Stimulated activated naive CD8-positive, alpha-beta T cell treated with anti-CD3 and anti-CD28 coated beads, Interleukin-15, Interleukin-2, amounts not matched to agents 100 U/mL and 50 U/mL, for 24 hours (primary cell): ENCODE measurements at places on chromosomes 6 and 20.

DNA sequence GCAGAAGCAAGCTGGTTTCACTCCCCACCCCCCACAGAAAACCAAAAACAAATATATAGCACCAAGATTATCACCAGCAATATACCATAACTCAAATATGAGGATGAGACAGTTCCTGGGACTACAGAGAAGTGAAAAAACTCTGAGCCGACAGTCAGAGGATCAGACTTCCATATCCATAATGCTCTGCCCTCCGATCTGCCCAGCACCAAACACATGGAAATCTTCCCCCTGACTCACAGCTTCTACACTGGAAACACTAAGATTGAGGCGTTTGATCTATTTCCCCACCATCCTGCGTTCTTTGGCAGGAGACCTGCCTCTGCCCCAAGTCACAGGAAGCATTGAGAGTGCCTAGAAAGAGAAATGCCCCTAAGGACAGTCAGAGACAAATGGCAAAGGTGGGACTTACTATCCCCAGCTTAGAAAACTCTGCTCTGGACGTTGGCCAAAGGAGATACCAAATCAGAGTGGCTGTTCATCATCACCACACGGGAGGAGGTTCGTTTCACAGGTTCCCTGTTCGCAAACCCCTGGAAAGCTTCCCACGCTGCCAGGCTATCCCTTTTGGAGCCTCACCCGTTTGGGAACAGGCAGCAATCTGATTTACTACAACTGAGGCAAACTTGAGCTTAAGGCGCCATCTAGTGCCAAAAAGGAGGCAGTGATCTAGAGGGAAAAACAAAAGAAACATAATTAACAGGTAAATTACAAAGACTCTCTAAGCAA lies 48.7 kb upstream of the SRSF6 start:
- DNase-seq = no peak

DNA sequence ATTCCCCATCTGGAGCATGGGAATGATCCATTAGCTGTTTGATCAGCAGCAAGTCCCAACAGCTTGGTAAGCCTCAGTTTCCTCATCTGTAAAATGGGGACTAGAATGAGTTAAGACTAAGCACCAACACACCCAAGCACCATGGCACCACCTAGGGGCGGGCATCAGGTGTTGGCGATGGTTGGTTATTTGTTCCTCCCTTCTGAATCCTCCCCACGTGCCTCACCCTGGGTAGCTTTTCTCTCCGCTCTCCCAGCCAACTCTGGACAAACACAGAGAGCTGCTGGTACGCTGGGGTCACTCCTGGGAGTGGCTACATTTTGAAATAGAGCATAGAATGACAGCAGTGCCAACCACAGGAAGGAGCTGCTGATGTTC lies 13.3 kb upstream of the ITPR3 start:
- peak; percentile 50 for DNase-seq

GRCh38 chr6:116277124-116277523 lies 2.6 kb downstream of the TSPYL1 start:
- DNase-seq = no peak

- DNase-seq = no peak
These were observed 18.3 kb downstream of the INSM1 start for GRCh38 chr20:20386192-20386591.

DNA sequence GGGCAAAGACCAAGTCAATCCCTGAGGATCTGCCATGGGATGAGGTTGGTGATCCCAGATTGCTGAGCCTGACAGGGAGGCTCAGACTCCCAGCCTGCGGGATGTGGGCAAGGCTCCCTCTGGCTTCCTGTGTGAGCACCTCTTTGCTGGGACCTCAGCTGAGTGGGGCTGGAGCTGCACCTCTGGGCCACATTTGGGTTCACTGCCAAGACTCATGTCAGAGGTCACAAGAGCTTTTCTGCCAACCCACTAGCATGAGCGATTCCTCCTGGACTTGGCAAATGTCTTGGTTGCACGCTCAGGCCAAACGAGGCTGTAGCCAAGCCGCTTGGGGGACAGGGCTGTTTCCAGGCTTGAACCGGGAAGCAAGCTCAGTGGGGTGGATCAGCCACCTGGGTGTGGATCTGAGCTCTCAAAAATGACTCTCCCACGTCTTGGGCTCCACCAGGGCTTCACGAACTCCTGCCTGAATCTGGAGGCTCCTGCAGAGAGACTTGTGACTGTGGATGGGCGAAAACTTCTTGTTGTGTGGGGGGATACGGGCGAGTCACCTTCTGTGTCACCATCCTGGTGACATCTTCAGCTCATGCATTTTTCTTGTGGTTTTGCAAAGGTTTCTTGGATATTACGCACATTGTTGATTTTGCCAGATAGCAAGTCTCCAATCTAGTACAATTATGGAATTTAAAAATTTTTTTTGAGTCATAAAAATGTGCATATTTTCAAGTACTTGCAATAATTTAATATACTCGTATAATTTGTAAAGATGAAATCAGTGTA lies 359.5 kb downstream of the CDH4 start:
- no peak for DNase-seq

- DNase-seq = no peak
These were observed 166.0 kb downstream of the DLL1 start for GRCh38 chr6:170124836-170125235.

DNA sequence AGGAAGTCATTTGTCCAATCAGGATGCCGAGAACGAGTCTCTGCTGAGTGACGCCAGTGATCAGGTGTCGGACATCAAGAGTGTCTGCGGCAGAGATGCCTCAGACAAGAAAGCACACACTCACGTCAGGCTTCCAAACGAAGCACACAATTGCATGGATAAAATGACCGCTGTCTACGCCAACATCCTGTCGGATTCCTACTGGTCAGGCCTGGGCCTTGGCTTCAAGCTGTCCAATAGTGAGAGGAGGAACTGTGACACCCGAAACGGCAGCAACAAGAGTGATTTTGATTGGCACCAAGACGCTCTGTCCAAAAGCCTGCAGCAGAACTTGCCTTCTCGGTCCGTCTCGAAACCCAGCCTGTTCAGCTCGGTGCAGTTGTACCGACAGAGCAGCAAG lies 281.5 kb downstream of the TSHZ2 start:
- DNase-seq = no peak

DNA sequence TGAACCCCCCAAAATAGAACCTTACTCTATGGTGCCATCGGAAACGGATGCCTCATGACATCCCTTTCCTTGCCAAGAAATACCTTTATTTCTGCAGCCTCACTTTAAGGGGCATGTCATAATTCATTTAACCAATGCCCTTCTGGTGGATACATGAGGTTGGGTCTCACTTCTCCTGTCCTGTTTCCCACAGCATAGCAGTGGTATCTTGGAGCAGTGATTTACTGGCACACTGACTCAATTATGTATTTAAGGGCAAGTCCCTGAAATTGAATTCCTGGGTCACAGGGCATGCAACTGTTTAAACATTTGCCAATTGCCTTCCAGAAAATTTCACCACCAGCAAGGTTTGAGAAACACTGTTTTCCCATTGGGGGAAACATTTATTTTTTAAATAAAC lies 639 bp upstream of the LBP start:
- no peak for DNase-seq

DNA sequence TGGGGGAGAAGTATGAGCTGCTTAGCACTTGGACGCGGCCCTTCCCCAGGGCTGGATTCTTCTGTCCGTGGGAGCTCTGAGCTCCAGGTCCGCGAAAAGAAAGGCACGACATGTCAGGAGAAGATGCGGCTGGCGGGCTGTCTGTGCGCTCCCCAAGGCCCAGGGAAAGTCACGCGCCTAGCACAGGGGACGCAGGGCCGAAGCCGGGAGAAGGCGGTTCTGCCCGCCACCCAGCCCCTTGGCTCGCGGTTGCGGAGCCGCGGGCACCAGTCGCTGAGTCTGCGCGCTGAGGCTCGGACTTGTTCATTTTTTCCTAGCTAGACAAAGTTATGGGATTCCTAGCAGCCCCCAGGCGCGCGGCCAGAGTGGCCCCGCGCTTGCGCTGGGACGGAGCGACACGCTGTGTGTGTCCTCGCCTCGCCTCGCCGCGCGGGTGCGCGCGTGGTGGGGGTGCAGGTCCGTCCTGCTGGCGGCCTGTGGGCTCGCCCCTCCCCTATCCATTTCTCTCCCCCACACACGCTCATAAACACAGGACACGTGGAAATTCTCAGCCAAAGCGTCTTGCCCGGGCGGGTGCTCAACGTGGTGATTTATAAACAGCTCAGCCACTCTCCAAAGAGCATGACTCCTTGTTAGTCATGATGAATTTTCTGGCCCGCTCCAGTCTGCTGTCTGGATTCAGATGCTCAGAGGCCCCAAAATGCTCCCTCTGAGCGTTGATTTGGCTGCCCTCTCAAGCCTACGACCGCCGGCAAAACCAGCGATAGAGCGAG lies 1.9 kb upstream of the POU3F2 start:
- peak; percentile 13 for DNase-seq

- no peak for DNase-seq
These were observed 412.5 kb downstream of the MMUT start for GRCh38 chr6:49050584-49050983.

- DNase-seq = no peak
These were observed 174.2 kb upstream of the KCNG1 start for GRCh38 chr20:51196991-51197651.

- DNase-seq = no peak
These were observed 12.1 kb upstream of the TAB2 start for GRCh38 chr6:149305372-149305771.

DNA sequence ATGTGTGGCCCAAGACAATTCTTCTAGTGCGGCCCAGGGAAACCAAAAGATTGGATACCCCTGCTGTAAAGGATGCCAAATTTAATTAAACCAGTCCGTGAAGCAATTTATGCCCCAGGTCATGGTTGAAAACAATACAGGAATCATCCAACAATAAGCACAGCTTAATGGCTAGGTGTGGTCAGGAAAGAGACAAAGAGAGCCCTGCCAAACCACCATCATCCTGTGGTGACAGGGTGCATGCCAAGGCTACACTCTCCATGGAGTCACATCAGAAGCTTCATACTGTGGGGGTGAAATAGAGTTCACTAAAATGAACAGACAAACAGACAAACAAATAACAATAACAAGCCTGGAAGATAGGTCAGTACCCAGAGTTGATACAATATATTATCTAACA lies 62.7 kb downstream of the DZANK1 start:
- DNase-seq = no peak

- DNase-seq = no peak
These were observed 2.3 kb upstream of the REV3L start for GRCh38 chr6:111485342-111485741.

- no peak for DNase-seq
These were observed 175.5 kb downstream of the EPM2A start for GRCh38 chr6:145559836-145560235.
